ENCODE measurements at places on chromosomes 4 and X. TPM values are rescaled to one million over a fixed set of nuclear protein-coding genes. Genes with fewer than 3 reads are reported as not detected.

The CYBB gene
- total RNA-seq, result 7.6 TPM

The UGT2B15 gene
- not detected for total RNA-seq

The LIMCH1 gene
- total RNA-seq, result 247 TPM

The CXCL11 gene
- total RNA-seq, result not detected

The CFP gene
- total RNA-seq, result 24.7 TPM

The SMARCAD1 gene
- total RNA-seq, result 14.0 TPM

The TENM3 gene
- 10.3 TPM for total RNA-seq

The AFF2 gene
- total RNA-seq, result 0.02 TPM

The ITIH6 gene
- total RNA-seq, result not detected

The PTTG2 gene
- total RNA-seq, result 0.48 TPM

The CT45A8 gene
- not detected for total RNA-seq

The LRPAP1 gene
- 334 TPM for total RNA-seq

The GPR34 gene
- 3.4 TPM for total RNA-seq

The HMGN5 gene
- total RNA-seq, result 2.1 TPM

The ZNF732 gene
- not detected for total RNA-seq

The VCX gene
- not detected for total RNA-seq

The FAT4 gene
- 16.0 TPM for total RNA-seq

The CLDN22 gene
- not detected for total RNA-seq

The SAGE1 gene
- total RNA-seq, result not detected

The UGT2B10 gene
- total RNA-seq, result not detected

The DGKK gene
- total RNA-seq, result not detected

The P2RY4 gene
- not detected for total RNA-seq

The ANOS1 gene
- 3.4 TPM for total RNA-seq

The CNKSR2 gene
- total RNA-seq, result 2.7 TPM

The CENPVL3 gene
- not detected for total RNA-seq

The SLBP gene
- total RNA-seq, result 21.0 TPM
